Colonic mucosa (tissue), 4 donors: ENCODE measurements at places on chromosomes 11 and 22. TPM values are rescaled to one million over a fixed set of nuclear protein-coding genes. Genes with fewer than 3 reads are reported as not detected.

GRCh38 chr11:47499161-47499560 lies 50.2 kb upstream of the RAPSN start:
- no peak for DNase-seq

Gene CABP4
- 0.20 TPM for total RNA-seq

DNA sequence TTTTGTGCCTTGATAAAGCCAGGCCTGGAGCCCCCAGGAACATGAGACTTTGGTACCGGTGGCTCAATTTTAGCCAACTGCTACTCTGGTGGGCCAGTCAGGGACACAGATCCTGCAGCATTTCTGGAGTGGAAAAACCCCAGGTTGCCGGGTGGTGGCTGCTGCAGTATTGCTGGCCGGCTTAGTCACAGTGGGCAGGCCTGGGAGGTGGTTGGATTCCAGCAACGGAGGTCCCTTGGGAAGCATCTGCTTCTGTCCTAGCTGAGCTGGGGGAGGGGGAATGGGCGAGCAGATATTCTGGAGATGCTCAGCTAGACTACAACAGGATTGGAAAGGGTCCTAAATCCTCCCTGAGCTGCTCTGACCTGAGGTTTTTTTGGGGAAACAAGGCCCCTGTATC lies 31.6 kb upstream of the ACCSL start:
- no peak for DNase-seq

- DNase-seq: no peak
These were observed 6.5 kb downstream of the PACS1 start for GRCh38 chr11:66076561-66076960.

- DNase-seq: no peak
These were observed 99.4 kb downstream of the SWAP70 start for GRCh38 chr11:9763301-9763700.

Gene UBQLN3
- not detected for total RNA-seq

GRCh38 chr11:13260963-13261588 lies 16.5 kb upstream of the BMAL1 start:
- DNase-seq: no peak

- peak; percentile 48 for DNase-seq
These were observed 4.8 kb downstream of the BEST1 start for GRCh38 chr11:61954851-61955421.

GRCh38 chr11:65639623-65640482 lies 2.0 kb downstream of the SIPA1 start:
- DNase-seq: no peak

Gene QSER1
- 25.3 TPM for total RNA-seq

DNA sequence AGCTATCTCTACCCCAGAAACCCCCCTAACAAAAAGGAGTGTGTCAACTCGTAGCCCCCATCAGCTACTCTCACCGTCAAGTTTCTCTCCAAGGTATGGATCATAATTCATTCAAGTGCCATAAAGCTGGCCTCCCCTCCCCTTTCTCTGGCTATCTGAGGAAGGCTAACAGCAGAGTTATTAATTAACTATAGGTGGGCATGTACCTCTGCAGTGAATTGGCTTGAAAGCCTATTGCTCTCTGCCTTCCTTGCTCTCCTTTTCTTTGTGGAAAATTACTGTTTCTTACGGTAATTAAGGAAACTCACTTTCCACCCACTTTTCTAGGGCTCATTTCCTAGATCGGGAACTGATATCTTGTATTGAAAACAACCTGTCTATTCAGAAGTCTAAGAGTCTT lies 14.1 kb downstream of the POLA2 start:
- DNase-seq: no peak

Gene PPP2R1B
- total RNA-seq: 45.9 TPM
